ENCODE measurements at places on chromosomes 12 and 14.

DNA sequence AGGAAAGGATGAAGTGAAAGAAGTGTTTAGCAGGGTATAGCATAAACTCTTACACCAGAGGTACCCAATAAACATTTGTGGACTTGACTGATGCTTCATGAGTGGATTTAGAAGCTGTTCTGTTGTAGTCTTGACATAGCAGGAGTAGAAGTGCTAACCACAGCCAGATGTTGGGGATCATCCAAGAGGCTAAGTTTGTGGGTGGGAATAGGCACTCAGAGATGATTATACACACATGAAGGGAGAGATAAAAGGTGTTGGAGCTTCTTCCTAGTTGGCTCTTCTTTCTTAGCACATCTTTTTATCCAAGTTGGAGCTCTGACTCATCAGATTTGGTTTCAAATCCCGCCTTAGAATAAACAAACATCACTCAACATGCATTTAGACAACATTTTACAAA lies 166.7 kb upstream of the E2F7 start:
- DNase-seq, result no peak

DNA sequence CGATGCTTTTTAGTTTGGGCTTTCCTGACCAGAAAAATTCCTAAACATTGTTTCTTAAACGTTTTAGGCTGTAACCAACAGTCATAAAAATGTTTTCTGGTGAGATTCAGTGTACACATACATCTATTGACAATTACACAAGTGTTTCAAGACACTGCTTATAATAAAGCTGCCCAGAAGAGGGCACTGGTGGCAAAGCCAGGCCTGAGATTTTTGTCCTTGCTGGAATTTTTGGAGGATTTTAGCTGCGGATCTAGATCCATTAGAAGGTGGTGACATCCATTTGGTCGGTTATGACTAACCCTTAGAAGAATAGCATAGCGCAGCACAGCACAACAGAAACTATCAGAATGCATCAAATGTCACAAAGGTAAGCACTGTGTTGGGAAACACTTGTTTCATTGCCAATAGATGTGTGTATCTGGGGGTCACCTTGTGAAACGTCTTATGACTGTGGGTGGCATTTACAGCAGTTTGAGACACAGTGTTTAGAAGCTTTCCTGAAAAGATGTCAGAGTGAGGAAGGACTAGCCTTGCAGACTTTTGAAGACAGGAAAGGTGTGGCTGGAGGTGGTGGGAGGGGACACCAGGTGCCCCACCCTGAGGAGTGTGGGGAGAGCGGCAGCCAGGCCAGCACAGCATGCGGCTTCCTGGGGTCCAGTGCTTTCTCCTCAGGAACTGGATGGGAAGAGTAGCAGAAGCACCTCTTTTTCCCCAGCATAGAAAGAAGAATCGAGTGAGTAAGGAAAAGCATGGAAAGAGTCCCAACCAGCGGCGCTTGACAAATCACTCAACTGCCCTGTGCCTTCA lies 54.7 kb upstream of the FKBP4 start:
- DNase-seq, result no peak

GRCh38 chr12:65725376-65725775 lies 98.9 kb upstream of the HMGA2 start:
- no peak for DNase-seq

- DNase-seq, result no peak
Measured at GRCh38 chr12:70045036-70045435, 198.2 kb upstream of the CNOT2 start.

- DNase-seq, result no peak
Measured at GRCh38 chr12:49582850-49583249, 14.9 kb upstream of the MCRS1 start.

DNA sequence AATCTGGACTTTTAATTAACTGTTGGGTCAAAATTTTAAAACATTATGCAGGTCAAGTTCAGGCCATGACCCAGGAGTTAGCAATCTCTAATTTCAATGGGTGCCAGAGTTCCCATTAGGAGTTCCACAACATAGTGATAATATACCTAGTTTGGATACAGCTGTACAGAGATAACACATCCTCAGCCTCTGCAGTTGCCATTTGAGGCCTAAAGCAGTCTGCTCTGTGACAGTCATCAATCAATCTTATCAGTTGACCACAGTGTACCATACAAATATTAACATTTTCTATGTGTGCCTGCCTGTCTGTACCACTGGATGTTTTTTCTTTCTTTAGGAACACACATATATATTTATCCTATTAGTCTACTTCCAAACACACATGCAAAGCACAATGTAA lies 54.0 kb upstream of the BBS10 start:
- DNase-seq, result no peak

GRCh38 chr14:77023001-77023996 lies 5.2 kb downstream of the IRF2BPL start:
- no peak for DNase-seq

DNA sequence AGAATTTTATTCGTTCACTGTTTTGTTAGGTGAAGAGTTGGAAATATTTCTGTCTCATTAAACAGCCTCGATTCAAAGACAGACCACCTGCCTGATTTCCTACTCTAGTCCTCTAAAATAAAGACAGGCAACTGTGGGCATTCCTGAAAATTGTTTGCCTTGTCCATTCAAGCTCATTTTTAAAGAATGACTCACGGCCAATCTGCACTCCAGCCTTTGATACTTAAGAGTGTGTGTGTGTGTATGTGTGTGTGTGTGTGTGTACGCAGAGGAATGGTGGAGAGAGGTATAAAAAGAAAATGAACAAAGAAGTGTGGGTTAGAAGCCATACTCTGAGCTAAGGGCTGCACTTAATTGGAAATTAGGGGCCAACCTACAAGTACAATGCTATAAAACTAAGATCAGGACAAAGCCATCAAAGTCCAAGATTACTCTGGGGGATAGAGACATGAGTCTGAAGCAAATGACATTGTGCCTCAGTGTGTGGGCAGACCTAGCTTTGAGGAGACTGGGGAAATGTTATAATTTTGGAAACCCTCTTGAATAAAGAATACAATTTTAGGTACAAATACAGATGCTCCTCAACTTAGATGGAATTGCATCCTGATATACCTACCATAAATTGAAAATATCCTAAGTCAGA lies 45.6 kb upstream of the SOCS2 start:
- DNase-seq, result no peak

DNA sequence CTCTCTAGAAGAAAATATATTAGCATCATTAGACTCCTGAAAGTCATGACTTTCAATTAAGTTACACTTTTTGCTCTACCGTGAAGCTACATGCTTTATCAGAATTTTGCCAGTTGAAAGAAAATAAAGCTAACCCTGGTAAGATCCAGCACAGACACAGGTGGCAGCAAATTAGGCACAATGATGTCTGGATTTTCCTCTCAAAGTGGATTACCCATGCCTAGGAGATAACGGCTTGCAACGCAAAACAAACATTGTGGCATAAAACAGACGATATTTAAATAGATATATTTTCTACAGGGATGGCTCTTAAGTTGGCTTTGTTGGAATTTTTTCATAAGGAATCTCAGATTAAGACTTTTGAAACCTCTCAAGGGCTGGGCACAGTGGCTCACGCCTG lies 33.4 kb downstream of the BCAT1 start:
- DNase-seq, result no peak

GRCh38 chr12:131850856-131851559 lies 22.8 kb downstream of the MMP17 start:
- no peak for DNase-seq

- DNase-seq, result no peak
Measured at GRCh38 chr12:114442578-114442977, 36.6 kb upstream of the TBX5 start.

- DNase-seq, result no peak
Measured at GRCh38 chr12:10305411-10305810, 2.3 kb upstream of the KLRD1 start.

- no peak for DNase-seq
Measured at GRCh38 chr12:102197789-102198188, at the start of gene PMCH. PMCH (minus strand) TSS chr12:102197833; CDS start chr12:102197770, 63 bp downstream.

GRCh38 chr14:24389226-24389848 lies 9.5 kb upstream of the NYNRIN start:
- DNase-seq, result no peak

- no peak for DNase-seq
Measured at GRCh38 chr14:77923131-77923936, 123.4 kb downstream of the ADCK1 start.

- no peak for DNase-seq
Measured at GRCh38 chr14:71086567-71086966, 179.3 kb downstream of the PCNX1 start.

DNA sequence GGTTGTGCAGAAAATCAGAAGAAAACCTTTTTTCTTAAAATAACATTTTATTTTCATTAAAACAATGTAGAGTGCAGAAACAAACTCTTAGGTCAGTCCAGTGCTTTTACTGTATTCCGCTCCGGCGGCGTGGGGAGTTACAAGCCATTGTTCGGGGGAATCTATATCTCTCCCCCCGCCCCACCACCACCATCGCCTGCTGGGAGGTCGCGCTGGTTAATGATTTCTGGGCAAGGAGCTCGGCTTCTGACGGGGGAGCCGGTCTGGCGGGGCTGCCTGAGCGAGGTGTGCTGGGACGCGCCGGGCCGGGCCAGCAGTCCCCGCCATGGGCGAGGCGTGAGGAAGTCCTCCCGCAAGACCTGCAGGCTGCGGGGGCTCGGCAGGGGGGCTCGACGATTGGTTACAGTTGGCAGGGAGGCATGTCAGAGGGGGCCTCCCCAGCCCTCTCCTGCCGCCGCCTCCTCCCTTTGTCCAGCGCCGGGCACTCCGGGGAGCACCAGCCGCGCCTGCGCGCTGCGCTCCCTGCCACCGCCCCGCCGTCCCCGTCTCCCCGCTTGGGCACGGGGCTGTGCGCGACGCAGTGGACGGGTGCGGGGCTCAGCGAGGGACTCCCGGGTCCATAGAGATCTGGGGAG lies 1.0 kb upstream of the DUSP6 start:
- peak; percentile 55 for DNase-seq

DNA sequence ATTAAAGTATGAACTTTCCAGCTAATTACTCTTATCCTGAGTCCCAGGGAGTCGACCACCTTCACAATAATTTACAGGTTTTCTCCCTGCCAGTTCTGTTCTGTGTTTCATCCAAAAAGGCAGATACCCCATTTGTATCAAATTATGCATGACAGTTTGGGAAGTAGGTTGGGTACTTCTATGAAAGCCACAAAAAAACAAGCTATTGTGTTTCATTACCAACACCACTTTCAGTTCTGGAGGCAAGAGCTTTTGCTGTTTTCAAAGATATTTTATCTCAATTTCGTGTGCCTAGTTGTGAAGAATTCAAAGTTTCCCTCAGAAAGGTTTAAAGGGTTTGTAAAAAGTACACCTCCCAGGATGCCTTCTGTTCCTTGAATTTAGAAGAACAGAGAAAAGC lies 557.4 kb downstream of the FLRT2 start:
- DNase-seq, result peak; percentile 62

- no peak for DNase-seq
Measured at GRCh38 chr12:13676880-13677279, 304.5 kb downstream of the GRIN2B start.

DNA sequence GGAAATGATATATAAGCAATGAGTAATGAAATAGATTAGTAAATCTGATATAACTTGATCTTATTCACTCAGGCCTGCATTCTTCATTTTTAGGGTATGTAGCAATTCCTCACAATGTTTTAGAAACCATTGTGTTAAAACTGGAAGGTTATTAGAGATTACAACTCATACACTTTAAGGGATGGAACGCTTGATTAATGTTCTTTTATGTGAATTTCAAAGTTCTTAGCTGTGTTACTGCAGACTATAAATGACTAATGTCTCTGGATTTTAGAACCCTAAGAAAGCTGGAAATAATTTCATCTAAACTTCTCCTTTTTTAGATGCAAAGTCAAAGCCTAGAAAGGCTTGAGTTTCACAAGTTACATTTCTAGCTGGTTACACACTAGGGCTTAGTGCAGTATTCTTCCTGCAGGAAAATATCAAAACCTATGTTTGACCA lies 148.2 kb upstream of the CLEC14A start:
- DNase-seq, result no peak

DNA sequence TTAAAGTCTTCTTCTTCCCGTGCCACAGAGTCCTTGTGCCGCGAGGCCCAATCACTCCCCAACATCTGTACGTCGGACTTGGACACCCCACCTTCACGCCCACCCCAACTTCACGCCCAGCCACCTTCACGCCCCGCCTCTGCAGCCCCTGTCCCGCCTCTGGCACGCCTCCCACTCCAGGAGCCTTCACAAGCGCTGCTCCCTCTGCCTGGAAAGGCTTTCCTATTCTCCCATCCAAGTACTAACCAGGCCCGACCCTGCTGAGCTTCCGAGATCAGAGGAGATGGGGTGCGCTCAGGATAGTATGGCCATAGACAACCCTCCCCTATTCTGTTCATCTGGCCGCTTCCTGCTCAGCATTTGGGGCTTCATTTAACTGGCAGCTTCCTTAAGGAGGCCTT lies 17.3 kb upstream of the EIF5 start:
- DNase-seq, result no peak

DNA sequence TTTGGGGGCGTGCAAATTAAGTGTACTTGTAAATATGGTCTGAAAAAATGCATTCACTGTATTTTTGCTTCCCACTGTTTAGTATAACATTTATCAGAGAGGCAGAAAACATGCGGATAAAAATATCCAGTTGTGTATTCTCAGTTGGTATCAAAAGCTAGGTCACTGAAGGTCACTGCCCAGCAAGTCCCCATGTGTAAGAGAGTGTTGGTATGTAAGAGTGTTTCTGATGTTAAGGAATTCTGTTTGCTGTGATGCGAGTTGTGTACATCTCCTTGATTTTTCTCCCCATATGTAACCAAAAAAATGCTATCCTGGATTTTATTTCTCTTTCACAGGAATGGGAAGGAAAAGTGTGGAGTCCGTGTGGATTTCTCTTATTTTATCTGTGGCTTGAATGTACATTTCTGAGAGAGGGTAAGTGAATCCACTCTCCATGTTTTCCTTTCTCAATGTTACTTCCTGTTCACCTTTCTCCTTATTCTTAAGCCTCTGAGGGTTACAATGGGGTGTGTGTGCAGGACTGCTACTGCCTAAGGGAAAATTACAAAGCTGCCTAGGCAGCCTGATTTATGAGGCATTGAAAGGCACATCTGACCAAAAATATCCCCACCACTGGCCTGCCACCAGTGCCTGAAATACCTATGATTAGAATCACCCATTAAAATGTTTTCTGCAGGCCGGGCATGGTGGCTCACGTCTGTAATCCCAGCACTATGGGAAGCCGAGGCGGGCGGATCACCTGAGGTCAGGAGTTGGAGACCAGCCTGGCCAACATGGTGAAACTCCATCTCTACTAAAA lies 97.9 kb upstream of the USP44 start:
- no peak for DNase-seq

DNA sequence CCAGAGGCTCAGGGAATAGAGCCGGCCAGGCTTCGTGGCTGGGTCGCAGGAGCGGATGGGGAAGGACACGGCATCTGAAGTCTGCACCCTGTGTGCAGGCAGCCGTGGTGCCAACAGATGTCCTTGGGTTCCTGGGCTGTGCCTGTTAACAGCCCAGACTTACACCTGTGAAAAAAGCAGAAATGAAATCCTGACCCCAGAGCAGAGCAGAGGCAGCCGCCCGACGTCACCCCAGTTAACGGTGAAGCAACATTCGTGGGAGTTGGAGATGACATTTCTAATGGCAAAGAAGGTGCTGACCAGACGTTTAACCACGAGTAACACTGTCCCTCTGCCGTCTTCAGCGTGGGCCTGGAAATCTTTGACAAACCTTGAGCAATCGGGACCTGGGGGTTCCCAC lies 200.3 kb upstream of the DIO3 start:
- DNase-seq, result no peak
